ENCODE measurements at places on chromosomes 1 and 21. TPM values are rescaled to one million over a fixed set of nuclear protein-coding genes. Genes with fewer than 3 reads are reported as not detected.

Gene HFM1
- not detected for total RNA-seq

Gene SPAG17
- not detected for total RNA-seq

Gene DIRAS3
- 0.16 TPM for total RNA-seq

Gene GCSAML
- 0.11 TPM for total RNA-seq

Gene DIO1
- total RNA-seq, result not detected

Gene PAQR6
- 1.9 TPM for total RNA-seq

Gene DMBX1
- not detected for total RNA-seq

Gene ARHGAP29
- not detected for total RNA-seq

- no peak for DNase-seq
- H3K4me1 ChIP-seq, result peaks cover 21% of the 10 kb centered on the region
- no peaks in the 10 kb centered on the region for H3K27me3 ChIP-seq
- no peak overlapping the region for H3K27ac ChIP-seq
- no peaks in the 10 kb centered on the region for H3K36me3 ChIP-seq
These were observed 78.8 kb upstream of the SLC2A1 start for GRCh38 chr1:43037466-43037865.

GRCh38 chr1:182308826-182309225 lies 82.8 kb downstream of the GLUL start:
- H3K36me3 ChIP-seq, result no peaks in the 10 kb centered on the region
- no peaks in the 10 kb centered on the region for H3K27me3 ChIP-seq
- DNase-seq, result no peak
- no peak overlapping the region for H3K27ac ChIP-seq
- H3K4me3 ChIP-seq, result no peak overlapping the region

- no peaks in the 10 kb centered on the region for H3K4me1 ChIP-seq
- H3K36me3 ChIP-seq, result no peaks in the 10 kb centered on the region
- no peak overlapping the region for H3K4me3 ChIP-seq
- no peak for DNase-seq
- H3K27me3 ChIP-seq, result no peaks in the 10 kb centered on the region
These were observed 313.3 kb upstream of the NFIA start for GRCh38 chr1:60769082-60769481.

- no peaks in the 10 kb centered on the region for H3K4me1 ChIP-seq
- DNase-seq, result no peak
- H3K27ac ChIP-seq, result no peak overlapping the region
These were observed 98.4 kb downstream of the SMYD2 start for GRCh38 chr1:214379236-214379970.

- H3K27ac ChIP-seq, result no peak overlapping the region
- no peaks in the 10 kb centered on the region for H3K36me3 ChIP-seq
These were observed 156.9 kb upstream of the C1orf174 start for GRCh38 chr1:4056989-4057388.

DNA sequence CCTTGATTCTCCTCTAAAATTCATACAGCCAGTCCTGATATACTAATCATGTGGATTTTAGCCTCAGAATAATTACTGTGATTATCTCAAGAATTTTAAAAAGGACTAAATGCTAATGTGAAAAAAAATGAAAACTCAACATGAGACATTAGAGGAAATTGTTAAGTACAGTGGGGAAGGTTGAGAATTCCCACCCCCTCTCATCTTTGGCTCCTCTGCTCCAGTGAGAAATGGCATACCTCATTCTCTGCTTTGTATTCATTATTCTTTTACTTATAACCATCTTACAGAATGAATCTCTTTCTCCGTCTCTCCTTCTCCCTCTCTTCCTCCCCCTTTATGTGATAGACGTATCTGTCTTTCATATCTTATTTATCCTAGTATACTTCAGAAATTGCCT lies 70.9 kb downstream of the DIRAS3 start:
- no peaks in the 10 kb centered on the region for H3K36me3 ChIP-seq
- H3K27ac ChIP-seq, result no peak overlapping the region
- no peak for DNase-seq
- no peak overlapping the region for H3K4me3 ChIP-seq
- H3K4me1 ChIP-seq, result no peaks in the 10 kb centered on the region
- H3K27me3 ChIP-seq, result no peaks in the 10 kb centered on the region

DNA sequence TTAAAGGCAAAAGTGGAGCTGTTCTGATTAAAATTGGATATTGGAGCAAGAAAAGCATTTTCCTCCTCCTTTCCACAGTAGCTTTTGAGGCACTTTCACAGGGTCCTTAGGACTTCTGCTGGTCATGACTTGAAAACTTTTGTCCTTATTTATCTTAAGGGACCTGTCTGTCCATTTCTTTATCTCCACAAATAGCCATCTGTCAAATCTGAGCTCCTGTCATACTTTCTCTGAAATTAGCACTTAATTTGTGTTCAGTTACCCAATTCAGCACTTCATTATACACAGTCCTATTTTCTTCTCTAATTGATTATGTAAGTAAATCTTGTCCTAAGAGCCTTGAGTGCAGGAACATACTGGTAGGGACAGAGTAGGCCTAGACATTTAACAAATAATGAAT lies 9.8 kb downstream of the POU2F1 start:
- no peak overlapping the region for H3K4me3 ChIP-seq
- peaks cover 19% of the 10 kb centered on the region for H3K4me1 ChIP-seq
- H3K27me3 ChIP-seq, result no peaks in the 10 kb centered on the region
- no peaks in the 10 kb centered on the region for H3K36me3 ChIP-seq

DNA sequence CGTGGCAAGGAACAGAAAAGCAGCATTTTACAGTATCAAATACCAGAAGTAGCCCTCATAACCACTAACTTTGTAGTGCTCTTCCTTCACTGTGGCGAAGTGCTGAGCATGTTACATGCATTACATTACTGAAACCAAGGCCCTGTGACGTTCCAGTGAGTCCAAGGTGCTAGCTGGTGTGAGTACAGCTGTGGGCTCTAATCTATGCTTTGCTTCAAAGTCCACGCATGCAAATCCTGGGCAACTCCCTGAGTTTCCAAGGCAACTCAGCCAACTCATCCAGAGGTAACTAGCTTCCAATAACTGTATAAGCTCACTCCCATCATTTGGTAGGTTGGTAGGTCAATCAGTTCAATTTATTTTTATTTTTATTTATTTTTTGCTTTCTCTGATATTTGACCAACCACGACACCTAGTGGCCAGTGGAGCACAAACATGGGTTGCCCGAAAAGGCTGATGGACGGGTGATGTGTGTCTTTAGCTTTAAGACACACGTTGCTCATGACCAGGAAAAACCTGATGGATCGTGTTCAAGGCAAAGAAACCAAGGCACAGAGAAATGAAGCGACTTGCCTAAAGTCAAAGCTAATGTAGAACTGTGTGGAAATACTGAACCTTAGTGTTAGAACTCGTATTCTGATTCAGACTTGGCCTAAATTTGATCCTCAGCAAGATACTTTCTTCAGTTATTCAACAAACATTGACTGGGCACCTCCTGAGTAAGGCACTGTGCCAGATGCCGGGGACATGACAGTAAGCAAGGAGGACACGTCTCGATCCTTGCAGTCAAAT lies 73.0 kb downstream of the GNG12 start:
- peaks cover 6% of the 10 kb centered on the region for H3K27me3 ChIP-seq
- H3K36me3 ChIP-seq, result no peaks in the 10 kb centered on the region
- peak; percentile 28 for DNase-seq
- no peak overlapping the region for H3K27ac ChIP-seq
